ENCODE measurements at places on chromosomes 16 and 17. TPM values are rescaled to one million over a fixed set of nuclear protein-coding genes. Genes with fewer than 3 reads are reported as not detected.

- peak; percentile 70 for DNase-seq
Measured at GRCh38 chr16:51175081-51175480, 24.0 kb upstream of the SALL1 start.

DNA sequence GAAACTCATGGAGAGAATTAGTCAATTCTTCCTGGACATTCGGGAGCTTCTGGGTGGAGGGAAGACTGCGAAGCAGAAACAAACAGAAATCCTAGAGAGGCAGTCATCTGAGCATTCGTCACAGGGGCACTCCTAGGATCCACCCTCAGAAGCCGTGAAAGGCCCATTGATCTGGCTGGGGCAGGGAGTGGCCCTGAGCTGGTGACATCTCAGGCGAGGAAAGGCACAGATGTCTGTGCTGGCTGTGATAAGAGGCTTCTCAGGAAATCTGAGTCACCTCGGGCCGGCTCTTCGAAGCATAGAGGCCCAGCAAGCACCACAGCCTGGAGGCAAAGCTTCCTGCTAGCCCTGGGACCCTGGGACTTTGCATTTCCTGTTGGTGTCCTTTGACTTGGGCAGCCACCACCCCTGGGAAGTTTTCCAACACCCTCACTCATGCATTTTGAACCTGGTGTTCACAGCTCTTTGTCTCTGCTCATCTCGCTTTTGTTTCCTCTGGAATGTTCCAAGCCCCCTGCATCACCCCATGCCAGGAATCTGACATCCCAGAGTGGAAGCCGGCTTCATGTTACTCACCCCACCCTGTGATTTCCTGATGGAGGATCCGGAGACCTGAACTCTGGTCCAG is 23.3 kb upstream of the CDRT4 start:
- DNase-seq, result peak; percentile 76

DNA sequence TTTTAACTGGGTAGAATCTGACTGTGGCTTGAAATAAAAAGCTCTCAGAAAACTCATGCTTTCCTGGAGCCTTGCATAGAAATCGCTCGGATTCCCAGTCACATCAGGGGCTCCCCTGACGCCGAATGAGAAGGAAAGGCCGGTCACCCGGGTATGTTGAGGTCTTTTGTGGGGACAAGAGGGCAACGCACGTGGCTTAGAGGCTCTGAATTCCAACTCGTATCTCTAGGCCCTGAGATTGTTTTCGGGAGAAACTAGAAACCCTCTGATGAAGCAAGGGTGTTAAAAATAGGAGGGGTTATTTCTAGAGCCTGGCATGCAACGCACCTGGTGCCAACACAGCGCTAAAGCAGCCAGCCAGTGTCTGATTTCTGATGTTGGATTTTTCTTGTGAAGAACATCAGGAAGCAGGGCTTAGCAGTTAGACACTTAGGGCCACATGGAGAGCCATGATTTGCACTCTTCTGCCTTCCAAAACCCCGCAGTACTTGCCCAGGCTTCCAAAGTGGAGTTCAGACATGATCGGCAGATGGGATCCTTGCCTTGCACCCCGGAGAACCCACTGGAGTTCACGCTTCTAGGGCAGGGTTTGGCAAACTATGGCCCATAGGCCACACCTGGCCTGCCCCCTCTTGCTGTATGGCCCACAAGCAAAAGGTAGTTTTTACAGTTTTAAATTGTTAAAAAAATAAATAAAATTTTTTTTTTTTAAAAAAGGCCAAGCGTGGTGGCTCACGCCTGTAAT is 12.6 kb downstream of the CACNG1 start:
- DNase-seq, result no peak

GRCh38 chr16:48534601-48535340 is 75.2 kb downstream of the N4BP1 start:
- DNase-seq, result no peak

- DNase-seq, result no peak
Measured at GRCh38 chr16:23371368-23371767, 69.3 kb downstream of the SCNN1B start.

GRCh38 chr17:70820276-70820675 is 650.9 kb downstream of the KCNJ2 start:
- peak; percentile 59 for DNase-seq

DNA sequence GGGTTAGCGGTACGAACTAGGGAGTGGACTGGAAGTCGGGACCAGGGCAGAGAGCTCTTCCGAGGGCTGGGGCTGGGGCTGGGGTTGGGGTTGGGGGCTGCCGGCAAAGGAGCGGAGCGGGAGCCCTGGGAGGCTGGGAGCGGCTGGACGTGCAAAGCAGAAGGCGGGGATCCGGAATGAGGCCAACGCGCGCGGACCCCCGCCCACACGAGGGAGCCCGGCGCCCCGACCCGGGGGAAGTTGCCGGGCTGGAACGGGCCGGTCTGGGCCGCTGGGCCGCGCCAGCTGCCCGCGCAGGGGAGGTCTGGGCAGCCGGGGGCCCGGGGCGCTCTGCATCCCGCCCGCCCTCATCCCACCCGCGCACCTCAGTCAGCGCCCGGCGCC is 323 bp downstream of the ST3GAL2 start:
- DNase-seq, result no peak

DNA sequence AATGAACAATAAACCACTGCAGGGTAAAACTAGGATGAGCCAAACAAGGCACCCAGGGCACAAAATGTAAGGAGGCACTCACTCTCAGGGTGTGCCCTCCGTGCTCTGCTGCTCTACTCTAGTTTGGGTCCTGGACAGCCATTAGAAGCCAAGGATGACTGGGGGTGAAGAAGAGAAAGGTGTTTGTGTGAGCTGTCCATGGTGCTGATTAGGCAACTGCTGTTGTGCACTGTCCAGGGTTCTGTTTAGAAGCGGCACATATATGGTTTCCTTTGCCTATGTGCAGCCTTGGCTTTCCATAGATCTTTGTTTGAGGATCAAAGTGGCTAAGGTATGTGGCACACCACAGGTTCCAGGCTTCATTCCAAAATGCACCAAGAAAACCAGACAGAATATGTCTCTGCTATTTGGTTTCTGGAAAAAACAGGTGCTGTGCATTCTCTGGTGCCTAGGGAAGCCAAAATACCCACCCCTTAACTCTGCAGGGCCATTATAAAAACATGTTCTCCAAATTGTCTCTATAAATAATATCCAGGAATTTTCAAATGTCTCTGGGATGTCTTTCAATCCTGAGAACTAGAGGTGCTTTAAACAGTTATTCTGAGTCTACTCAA is 123.5 kb downstream of the CBLN1 start:
- DNase-seq, result peak; percentile 33

DNA sequence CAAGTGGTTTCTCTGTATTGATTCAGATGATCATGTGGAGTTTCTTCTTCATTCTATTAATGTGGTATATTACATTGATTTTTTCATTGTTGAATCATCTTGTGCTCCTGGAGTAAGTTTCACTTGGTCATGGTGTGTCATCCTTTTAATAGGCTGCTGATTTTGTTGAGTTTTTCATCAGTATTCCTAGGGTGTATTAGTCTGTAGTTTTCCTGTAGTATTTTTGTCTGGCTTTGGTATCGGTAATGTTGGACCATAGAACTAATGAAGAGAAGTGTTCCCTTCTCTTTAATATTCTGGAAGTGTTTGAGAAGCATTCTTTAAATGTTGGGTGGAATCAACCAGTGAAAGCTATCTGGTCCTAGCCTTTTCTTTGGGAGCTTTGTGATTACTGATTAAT is 99.0 kb downstream of the OMG start:
- peak; percentile 43 for DNase-seq

DNA sequence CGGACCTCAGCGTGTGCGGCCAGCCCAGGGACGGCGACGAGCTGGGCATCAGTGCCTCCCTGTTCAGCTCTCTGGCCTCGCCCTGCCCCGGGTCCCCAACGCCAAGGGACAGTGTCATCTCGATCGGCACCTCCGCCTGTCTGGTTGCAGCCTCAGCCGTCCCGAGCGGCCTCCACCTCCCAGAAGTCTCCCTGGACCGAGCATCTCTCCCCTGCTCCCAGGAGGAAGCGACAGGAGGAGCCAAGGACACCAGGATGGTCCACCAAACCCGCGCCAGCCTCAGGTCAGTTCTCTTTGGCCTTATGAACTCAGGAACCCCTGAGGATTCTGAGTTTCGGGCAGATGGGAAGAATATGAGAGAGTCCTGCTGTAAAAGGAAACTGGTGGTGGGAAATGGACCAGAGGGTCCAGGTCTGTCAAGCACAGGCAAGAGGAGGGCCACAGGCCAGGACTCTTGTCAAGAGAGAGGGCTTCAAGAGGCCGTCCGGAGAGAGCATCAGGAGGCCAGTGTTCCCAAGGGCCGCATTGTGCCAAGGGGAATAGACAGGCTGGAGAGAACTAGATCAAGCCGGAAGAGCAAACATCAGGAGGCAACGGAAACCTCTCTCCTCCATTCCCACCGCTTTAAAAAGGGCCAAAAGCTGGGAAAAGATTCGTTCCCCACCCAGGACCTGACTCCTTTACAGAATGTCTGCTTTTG is 825 bp downstream of the HASPIN start:
- no peak for DNase-seq

DNA sequence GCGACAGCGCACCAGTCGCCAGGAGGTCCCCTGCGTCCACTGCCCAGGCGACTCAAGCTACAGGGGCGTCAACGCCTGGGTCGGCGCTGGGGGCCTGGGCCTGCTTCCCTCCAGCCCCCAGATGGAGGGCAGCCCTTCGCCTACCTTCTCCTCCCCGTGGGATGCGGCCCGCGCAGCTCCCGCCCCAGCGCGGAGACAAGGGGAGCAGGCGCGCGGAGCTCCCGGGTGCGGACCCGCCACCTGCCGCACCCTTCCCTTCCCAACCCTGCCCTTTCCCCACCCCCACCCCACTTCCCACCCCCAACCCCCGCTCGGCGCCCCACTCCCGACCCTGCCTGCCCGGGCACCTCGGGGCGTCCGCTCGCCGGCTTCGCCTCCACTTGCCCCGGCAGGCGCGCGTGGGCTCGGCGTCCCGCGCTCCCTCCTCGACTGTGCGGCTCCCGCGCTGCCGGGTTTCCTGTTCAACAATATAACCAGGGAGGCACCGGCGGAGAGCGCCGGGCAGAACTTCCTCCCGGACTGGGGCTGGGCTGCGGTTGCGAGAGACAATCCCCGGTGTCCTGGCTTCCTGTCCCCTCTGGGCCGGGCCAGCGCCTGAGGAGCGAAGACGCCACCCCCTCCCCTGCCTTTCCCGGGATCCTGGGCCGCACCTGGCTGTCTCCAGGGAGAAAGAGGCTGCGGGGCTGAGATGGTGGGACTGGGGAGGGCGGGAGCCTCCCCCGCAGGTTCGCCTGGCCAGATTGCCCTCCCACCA is at the start of gene ARHGAP27:
Gene ARHGAP27 (minus strand): TSS at position 466 of the 754 bp plus-strand sequence. CDS start 2,591 bp downstream, outside the sequence.
- DNase-seq, result no peak

DNA sequence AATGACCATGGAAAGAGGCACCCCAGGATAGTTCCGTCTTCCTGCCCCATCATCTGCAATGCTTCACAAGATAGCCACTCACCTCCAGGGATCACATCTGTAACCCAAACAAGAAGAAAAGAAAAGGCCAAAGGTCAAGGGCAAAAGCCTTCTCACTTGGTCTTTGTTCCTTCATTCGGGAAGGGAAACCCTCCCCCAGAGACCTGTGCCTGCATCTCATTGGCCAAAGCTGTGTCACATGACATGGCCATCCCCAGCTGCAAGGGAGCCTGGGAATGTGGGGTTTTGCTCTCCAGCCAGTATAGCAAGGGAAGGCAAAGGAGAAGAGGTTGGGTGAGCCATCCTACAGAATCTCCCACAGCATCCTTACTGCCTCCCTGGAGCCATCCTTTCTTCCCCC is 47.9 kb downstream of the NOL11 start:
- no peak for DNase-seq

GRCh38 chr17:64270885-64271284 is 7.8 kb upstream of the TEX2 start:
- no peak for DNase-seq

- peak; percentile 95 for DNase-seq
Measured at GRCh38 chr16:22297114-22297870, at the start of gene POLR3E. TSS of gene POLR3E (plus strand) at chr16:22297409. CDS start at chr16:22302969, 5,560 bp downstream.

DNA sequence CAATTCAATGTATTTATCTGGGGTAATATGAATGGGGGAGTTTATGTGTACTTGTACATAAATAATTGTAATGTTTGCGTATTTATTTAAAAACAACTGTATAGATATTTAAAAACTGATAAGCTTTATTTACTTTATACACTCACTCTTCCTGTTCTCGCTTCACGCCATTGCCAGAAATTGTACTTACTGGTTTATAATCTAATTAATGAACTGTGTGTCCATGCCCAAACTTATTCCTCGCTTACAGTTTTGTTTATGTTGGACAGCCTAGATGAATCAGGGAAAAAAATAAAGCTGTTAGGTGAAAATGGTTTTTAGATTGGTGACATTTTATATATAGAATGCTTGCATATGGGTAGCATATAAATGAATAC is 30.8 kb downstream of the AATF start:
- DNase-seq, result no peak

GRCh38 chr16:60328152-60328551 is 1594.0 kb upstream of the GOT2 start:
- DNase-seq, result no peak

DNA sequence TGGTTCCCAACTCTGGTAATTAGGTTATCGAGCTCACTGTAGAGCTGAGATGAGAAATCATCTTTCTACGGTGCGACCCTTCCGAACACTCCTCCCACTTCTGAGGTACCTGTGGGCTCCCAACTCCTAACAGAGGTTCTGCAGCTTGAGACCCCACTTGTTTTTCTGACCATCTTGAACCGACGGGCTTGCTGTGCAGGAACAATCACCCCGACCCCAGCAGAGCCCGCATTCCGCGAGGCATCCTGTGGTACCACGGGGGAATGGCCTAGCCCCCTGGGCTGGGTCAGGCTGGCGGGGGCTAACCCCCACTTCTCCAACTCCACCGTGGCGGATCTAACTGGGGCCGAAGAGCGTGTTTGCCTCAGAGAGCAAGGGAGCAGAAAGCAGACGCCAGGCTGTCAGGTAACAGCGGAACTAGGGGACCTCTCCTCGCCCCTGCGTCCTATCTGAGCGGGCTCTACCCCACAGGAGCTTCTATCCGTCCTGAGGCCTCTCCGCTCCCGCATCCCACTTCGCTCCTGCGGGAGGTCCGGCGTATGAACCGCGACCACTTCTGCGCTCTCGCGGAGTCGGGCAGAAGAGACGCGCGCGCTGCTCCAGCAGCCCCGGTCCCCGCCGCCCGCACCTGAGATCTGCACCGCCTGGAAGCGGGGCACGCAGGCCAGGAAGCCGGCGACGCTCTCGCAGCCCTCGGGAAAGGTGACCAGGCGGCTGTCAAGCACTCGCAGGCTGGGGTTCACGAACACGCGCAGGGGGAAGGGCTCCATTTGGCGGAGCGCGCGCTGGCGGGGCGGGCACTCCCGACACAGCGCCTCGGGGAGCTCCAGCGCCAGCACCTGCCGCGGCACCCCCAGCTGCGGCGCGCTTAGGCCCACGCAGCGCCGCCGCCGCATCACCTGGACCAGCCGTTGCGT is 761 bp downstream of the PDF start:
- DNase-seq, result no peak

GRCh38 chr17:81696218-81696941 is 6.8 kb upstream of the MRPL12 start:
- DNase-seq, result no peak

GRCh38 chr17:19987897-19988296 is 10.3 kb upstream of the AKAP10 start:
- DNase-seq, result no peak

GRCh38 chr16:51391798-51392511 is 240.9 kb upstream of the SALL1 start:
- DNase-seq, result no peak

GRCh38 chr17:50847566-50847965 is 12.2 kb downstream of the WFIKKN2 start:
- no peak for DNase-seq

Gene ZDHHC1
- total RNA-seq, result 2.0 TPM

Gene XAF1
- total RNA-seq, result 1.7 TPM

Gene MNT
- 1.9 TPM for total RNA-seq

Gene TNFSF12
- total RNA-seq, result 2.7 TPM

Gene KRT32
- not detected for total RNA-seq

Gene GUCY2D
- not detected for total RNA-seq

Gene SLC6A2
- total RNA-seq, result not detected

Gene DUS1L
- total RNA-seq, result 29.0 TPM

Gene KRTAP4-3
- not detected for total RNA-seq

Gene MYH8
- not detected for total RNA-seq

Data from IMR-90 (cell line).